ENCODE measurements at places on chromosomes 12 and 14.

DNA sequence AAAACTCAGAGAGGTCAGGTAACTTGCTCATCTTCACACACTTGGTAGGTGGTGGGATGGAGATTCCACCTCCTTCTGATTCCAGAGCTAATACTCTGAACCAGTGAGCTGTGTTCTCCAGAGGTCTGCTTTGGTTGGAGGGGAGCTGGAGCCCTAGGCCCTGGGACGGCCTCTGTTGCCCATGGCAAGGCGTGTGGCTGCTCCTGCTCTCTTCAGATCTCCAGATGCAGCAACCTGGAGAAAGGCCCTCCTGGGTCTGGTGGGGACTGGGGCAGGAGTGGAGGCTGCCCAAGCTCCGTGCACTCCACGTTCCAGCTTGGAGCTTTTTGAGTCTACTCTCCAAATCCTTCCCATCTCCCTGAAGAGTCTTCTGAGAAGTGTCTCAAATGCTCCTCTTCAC, 10.7 kb downstream of the CCND2 start:
- DNase-seq: no peak

- DNase-seq: peak; percentile 16
Measured at GRCh38 chr14:75147423-75148071, 20.7 kb upstream of the NEK9 start.

DNA sequence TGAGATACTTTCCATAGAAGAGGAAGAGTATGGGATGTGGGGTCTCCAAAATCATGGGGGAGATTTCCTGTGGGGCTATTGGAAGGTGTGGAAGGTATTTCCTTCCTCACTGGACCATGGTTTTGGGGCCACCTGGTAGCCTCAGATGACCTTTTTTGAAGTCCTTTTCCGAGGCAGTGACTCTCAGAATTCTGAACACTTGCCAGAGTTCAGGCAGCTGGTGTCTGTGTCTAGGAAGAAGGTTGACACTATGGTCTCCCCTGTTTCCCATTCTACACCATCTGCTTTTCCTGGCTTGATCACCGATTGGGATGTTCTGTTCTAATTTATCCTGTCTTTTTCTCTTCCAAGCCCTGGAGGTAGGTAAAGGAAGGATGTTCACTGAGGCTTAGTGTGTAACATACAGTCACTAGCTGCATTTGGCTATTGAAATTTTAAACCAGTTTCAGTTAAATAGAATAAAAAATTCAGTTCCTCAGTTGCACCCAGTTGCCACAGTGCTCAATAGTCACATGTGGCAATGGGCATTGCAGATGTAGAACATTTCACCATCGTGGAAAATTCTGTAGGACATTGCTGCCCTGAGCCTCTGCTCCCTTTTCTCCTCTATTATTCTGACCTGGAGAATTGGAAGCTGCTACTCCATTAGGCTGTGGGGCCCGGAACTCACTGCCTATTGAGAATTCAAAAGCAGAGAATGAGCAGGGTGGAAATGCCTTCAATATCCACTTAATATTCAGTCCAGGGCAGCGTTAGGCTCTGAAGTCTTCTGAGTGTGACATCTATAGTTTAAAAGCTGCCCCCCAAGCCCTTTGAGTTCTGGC, 11.0 kb upstream of the PLEKHG3 start:
- DNase-seq: no peak

DNA sequence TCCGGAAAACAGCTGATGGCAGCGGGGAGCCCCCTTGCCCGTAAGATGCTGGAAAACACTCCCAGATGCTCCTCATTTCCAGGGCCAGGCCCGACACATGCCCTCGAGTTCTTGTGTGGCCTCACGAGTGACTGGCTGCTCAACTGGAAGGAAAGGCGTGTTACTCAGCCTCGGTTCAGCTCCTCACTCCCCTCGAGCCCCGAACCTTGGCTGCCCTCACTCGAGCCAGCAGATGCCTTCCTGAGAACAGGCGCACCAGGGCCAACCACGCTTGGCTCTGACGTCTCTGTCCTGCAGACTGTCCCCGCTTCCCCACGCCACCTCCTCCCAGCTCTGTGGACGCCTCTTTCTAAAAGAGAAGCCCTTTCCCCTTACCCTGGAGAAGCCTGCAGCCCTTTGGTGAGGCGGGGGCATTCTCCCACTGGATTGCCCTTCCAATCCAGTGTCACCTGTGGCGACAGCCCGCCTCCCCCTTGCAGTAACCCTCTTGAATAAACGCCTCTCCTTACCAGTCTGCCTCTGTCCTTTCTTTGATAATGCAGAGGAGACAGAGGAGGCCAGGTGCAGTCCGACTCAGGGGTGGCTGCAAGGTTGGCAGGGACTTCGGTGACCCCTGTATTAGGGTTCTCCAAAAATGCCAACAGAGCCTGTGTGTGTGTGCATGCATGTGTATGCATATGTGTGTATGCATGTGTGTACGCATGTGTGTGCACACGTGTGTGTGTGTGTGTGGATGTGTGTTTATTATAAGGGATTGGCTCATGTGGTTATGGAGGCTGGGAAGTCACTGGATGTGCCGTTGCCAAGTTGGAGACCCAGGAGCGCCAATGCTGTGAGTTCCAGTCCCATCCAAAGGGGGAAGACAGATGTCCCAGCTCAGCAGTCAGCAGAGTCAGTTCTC, 166.3 kb downstream of the KIF26A start:
- no peak for DNase-seq

DNA sequence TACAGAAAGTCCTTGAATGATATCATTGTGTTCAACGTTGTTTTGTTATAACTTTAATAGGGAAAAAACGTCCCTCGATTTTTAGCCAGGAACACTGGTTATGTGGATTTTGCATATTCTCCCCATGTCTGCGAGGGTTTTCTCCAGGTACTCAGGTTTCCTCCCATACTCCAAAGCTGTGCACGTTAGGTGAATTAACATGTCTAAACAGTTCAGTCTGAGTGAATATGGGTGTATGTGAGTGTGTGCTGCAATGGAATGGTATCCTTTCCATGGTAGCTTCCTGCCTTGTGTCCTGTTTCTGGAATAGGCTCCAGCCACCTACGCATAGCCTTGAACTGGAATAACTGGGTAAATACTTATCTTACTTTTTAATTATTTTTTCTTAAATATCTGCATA, 810.8 kb upstream of the ATXN7L3B start:
- no peak for DNase-seq

DNA sequence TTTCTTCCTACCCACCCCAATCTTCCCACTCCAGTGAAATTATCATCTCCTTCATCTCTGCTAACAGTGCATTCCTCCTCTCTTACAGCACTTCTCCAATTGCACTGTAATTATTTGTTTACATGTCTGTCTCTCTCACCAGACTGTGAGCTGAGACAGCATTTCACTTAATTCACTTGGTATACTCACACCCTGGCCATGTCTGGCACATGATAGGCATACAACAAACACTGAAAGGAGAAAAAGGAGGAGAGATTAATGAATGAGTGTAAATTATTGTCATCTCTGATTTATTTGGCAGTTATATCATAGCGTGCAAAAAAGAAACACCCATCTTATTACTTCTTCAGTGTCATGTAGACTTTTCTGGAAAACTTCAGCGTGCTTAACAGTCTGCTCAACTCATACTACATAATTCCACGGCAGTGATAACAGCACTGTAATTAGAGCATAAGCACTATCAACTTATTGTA, 452.3 kb downstream of the ADAMTS20 start:
- DNase-seq: peak; percentile 9

GRCh38 chr14:106872611-106873446, 1346.4 kb downstream of the TMEM121 start:
- peak; percentile 1 for DNase-seq

- peak; percentile 49 for DNase-seq
Measured at GRCh38 chr12:123056053-123056452, 75.6 kb downstream of the ARL6IP4 start.

GRCh38 chr14:71231521-71232393, 324.5 kb downstream of the PCNX1 start:
- DNase-seq: no peak

- no peak for DNase-seq
Measured at GRCh38 chr12:125145196-125145595, 80.0 kb downstream of the AACS start.

- DNase-seq: no peak
Measured at GRCh38 chr14:92719890-92720323, 28.5 kb downstream of the LGMN start.

DNA sequence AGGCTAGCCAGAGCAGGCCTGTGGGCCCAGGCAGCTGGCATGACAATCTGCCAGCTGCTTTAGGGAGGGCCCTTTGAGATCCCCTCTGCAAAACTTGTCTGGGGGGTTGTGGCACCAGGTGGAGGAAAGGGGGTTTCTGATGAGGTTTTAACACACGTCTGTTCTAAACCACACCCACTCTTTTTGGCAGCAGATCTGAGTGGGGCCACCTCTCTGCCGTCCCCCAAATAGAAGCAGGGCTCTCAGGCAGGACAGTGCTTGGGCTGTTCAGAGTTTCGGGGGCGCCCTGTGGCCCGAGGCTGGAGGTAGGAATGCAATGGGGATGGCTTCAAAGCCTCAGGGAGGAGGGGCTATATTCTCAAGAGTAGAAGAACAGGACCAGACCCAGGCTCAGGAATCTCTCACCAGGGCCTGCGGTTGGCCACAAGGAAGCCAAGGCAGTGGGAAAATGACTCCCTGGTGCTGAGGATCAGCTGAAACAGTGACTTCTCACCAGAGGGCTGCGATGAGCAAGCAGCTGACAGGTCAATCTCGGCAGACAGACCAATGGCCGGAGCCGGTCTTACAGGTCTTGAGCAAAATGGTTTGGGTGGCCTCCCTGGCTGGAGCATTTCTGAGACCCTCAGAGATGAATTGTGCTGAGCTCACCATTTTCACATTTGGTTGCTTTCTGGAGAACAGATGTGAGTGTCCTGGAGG, 1.5 kb upstream of the KRT5 start:
- DNase-seq: peak; percentile 78

GRCh38 chr12:26112703-26113147, 12.1 kb downstream of the BHLHE41 start:
- peak; percentile 15 for DNase-seq

- peak; percentile 31 for DNase-seq
Measured at GRCh38 chr12:5433081-5433844, 1.4 kb downstream of the NTF3 start.

GRCh38 chr12:100789146-100789545, 5.4 kb upstream of the ANO4 start:
- peak; percentile 41 for DNase-seq

- peak; percentile 32 for DNase-seq
Measured at GRCh38 chr12:5184186-5184585, 140.5 kb downstream of the KCNA5 start.

DNA sequence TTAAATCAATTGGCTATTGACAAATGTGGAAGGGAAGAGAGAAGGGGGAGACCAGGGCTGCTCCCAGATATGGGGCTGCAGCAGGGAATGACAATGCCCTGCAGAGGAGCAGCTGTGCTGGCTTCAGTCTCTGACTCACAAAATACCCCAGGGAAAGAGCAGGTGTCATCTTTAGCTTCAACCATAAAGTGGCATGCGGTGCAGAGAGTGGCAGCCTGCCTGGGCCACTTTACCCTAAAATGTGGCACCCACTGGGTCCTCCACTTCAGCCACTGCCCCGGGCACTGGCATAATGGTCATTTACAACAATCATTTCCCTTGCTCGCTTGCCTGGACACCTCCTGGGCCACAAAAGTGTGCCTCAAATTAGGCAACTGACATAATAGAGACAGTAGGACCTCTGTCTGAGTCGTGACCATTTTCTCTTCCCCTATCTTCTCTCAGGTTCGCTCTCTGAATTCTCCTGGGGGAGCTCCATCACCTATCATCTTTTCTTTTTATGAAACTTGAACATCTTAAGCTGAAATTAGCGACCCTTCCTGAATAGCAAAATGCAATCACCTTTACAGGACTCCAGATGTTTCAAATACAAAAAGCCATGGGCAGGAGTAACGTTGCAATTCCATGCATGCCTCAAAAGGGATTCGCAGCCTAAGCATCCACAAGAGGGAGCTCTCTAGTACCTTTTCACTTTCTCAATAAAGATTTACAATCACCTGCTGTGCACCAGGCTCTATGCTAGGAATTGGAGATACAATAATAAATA, 179.9 kb upstream of the ATF7IP start:
- peak; percentile 40 for DNase-seq

- DNase-seq: no peak
Measured at GRCh38 chr14:94879537-94879936, 109.6 kb upstream of the GSC start.

DNA sequence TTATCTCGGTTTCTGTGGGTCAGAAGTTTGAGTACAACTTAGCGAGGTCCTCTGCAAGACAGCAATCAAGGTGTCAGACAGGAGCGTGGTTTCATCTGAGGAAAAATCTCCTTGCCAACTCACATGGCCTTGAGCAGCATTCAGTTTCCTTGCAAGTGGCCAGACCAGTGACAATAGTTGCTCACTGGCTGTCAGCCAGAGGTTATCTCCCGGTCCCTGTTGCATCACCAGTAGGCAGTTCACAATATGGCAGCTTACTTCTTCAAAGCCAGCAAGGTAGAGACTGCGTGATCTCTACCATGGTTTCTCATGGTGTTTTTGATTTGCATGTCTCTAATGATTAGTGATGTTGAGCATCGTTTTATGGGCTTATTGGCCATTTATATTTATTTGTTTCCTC, 143.8 kb upstream of the DAAM1 start:
- DNase-seq: no peak

- DNase-seq: no peak
Measured at GRCh38 chr12:31470459-31470858, 120.5 kb downstream of the DENND5B start.

- DNase-seq: no peak
Measured at GRCh38 chr12:94082690-94083089, 65.7 kb upstream of the PLXNC1 start.

GRCh38 chr14:53389202-53389601, 236.1 kb upstream of the DDHD1 start:
- DNase-seq: peak; percentile 36

- no peak for DNase-seq
Measured at GRCh38 chr12:30989754-30990153, 63.2 kb downstream of the TSPAN11 start.

GRCh38 chr12:67237231-67237630, 31.9 kb upstream of the CAND1 start:
- no peak for DNase-seq

DNA sequence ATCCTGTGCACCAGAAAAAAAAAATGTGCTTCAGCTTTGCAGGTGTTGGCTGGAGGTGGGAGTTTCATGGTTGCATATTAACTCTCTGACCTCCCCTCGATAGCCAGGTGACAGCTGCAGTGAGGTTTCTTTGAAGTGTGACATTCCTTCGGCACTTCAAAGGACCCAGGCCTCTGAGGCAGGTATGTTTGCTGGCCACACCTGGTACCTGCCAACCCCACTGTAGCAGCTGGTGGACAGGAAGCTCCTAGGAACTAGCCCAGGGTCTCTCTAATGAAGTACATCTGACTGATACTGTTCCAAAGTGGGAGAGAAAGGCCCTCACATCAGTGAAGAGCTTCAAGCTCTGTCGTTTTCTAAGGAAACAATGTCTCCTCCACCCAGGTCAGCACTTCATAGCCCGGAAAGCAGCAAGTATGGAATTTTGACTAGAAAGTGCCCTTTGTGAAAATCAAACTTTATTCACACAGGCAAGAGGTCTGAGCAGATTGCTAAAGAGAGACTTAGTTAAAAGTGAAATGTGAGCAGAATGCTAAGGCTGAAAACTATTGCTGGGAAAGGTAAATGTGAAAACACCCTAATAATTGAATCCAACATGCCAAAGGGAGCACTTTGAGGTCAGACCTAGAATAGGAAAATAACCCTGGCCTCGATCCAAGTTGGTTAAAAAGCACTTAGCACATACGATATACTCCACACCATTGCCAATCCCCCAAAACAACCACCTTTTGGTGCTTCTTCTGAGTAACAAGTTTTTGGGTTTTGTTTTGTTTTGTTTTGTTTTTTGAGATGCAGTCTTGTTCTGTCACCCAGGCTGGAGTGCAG, 71.3 kb downstream of the PHLDA1 start:
- no peak for DNase-seq

GRCh38 chr12:80778005-80778541, 61.4 kb downstream of the MYF5 start:
- peak; percentile 89 for DNase-seq
